ENCODE measurements at places on chromosomes 13 and 19.

DNA sequence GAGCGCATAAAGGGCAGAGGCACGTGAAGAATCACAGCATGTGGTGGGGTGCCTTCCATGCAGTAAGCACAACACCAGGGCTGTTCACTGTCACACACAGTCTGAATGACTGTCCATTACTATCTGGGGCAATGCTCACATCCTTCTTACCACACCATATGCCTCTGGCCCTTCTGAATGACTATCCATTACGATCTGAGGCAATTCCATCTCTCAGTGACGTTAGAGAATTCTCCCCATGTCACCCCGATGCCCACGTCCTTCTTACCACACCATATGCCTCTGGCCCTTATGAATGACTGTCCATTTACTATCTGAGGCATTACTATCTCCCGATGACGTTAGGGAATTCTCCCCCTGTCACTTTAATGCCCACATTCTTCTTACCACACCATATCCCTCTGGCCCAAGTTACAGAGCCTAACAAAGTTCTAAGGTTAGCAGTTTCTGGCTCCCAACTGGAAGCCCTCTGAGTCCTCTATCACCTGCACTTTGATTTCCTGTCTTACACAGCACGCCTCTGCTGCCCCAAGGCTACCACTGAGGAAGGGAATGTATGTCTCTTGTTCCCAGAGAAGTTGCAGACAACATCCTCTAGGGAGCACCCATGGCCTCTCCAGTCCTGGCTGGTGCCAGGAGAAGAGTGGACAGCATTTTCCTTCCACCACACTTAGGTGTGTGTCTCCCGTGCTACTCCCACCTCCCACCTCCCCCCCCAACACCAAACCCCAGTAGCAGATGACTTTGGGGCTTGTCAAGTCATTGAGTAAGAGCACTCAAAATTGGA lies 154.8 kb downstream of the COG6 start:
- DNase-seq = no peak

DNA sequence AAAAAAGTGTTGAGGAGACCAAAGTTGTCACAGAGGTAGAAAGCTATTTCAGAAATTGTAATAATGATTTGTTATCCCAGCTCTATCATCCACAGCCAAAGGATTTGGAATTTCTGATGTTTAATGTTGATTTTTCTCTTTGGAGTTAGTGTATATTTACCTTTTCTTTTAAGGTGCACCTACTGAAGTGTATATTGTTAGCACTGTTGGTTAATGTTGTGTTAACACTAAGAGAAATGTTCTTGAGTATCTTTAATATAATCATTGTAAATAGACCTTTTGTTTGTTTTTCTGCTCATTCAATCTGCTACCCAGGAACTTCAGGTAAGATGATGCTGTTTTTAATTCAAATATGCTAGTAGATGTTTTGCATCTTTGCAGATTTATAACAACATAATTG lies 57.5 kb downstream of the ZAR1L start:
- DNase-seq = no peak

- DNase-seq = no peak
These were observed 136.0 kb upstream of the USP29 start for GRCh38 chr19:56983804-56984203.

DNA sequence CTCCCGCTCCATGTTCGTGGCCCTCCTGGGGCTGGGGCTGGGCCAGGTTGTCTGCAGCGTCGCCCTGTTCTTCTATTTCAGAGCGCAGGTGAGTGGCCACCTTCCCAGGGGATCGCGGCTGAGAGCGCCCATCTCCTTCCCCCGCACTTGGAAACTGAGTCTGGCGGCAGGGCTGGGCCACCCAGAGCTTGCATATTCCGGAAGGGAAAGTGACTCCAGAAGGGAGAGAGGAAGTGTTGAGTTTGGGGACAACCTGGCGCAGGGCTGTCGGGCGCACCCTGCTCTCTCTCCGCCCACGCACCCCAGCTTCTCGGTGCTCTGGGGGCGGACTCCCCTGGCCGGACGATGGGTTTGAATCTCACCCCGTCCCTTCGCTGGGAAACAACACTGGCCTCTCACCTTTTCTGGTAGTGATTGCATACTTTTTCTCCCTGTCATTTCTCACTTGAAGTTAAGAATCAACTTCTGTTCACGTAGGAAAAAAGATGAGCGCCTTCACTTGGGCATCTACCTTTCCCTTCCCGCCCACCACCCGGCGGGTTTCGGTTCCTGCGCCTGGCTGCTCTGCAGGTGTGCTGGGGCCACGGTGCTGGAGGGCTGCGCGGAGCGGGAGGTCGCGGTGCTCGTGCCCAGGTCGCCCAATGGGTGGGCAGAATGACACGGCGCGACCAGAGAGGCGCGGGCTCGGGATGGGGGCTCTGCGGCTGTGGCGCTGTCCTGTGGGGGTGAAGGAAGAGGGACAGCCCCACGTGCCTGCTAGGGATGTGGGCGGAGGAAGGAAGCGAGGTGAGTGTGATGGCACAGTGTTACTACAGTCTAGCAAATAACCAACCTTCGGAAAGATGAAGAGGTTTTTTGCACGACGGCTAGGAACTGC lies 721 bp downstream of the TNFSF11 start:
- peak; percentile 49 for DNase-seq

- DNase-seq = no peak
These were observed 119.1 kb downstream of the IER2 start for GRCh38 chr19:13269348-13269747.

- DNase-seq = no peak
These were observed 1578.3 kb downstream of the OLFM4 start for GRCh38 chr13:54606944-54607343.

GRCh38 chr19:31372246-31372781 lies 23.1 kb upstream of the TSHZ3 start:
- DNase-seq = no peak

GRCh38 chr13:98144027-98144741 lies 1.3 kb downstream of the FARP1 start:
- DNase-seq = no peak

DNA sequence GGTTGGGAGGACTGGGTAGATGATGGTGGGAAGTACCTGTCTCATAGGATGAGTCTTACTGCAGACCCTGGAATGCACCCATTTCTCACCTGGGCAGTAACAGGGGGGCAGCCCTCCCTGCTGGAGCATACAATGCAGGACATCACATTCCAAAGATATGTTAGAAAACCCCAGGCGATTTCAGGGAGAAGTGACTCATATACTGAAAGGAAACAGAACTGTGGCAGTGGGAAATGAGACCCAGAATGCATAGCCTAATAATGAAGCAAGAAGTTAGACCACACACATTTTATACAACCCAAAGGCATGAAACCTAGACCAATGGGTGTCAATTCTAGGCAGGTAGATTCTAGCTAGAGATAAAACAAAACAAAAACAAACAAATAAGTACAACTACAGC lies 402.7 kb downstream of the IRS2 start:
- DNase-seq = no peak

GRCh38 chr19:10817291-10818038 lies 18.5 kb downstream of the TMED1 start:
- DNase-seq = no peak

- DNase-seq = no peak
These were observed 351.3 kb downstream of the DACH1 start for GRCh38 chr13:71515744-71516038.

- no peak for DNase-seq
These were observed 1498.8 kb downstream of the SLITRK5 start for GRCh38 chr13:89169951-89170350.

- no peak for DNase-seq
These were observed 15.1 kb downstream of the CC2D1A start for GRCh38 chr19:13920940-13921747.

DNA sequence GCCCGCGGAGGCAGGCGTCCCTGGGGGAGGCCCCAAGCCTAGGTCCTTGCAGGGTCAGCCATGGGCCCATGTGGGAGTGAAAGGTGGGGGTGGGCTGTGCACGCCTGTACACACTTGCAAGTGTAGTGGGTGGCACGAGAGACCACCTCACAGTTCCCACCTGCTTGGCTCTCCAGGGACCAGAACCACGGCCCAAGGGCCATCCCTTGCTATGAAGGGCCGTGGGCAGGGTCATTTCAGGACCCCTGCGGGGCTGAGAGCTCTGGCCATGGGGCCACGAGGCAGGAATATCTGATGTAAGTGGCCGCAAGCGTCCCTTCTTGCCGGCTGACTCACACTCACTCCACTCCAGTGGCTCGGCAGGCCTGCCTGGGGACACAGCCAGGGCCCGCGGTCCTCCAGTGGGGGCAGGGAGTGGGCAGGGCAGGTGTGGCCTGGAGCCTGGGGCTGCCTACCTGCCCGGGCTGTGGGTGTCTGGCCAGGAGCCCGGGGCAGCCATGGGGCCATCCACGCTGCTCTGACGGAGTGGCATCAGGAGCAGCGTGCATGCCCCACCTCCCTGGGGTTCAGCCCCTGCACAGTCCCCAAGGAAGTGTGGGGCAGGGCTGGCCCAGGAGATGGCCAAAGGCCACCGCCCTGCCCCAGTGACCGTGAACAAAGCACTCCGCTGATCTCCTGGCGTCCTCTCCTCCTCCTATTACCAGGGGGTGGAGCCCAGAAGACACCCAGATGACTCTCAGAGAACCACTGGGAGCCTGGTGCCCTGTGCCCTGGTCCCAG lies 8.6 kb upstream of the MKNK2 start:
- no peak for DNase-seq

GRCh38 chr19:45046355-45046754 lies 7.5 kb downstream of the CLASRP start:
- no peak for DNase-seq

DNA sequence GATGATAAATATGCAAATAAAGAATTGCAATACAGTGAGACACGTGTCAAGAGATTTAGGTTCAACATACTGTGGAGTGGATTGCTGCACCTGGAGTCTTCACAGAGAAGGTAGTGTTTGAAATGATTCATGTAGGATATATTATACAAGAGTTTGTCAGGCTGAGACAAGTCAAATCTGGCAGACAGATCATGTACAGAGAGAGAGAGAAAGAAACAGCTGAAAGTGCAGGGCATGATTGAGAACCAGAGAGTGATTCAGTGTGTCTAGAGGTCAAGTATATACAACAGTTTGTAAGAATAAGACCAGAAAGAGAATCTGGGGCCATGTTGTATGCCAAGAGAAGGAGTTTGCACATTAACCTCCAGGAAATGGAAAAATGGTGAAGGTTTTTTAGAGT lies 2.1 kb upstream of the VWA8 start:
- DNase-seq = no peak

GRCh38 chr13:19153782-19154450 lies 27.7 kb downstream of the TUBA3C start:
- no peak for DNase-seq

GRCh38 chr13:100652510-100652909 lies 22.1 kb downstream of the TMTC4 start:
- DNase-seq = no peak

GRCh38 chr13:92365904-92366303 lies 860.7 kb upstream of the GPC6 start:
- no peak for DNase-seq

DNA sequence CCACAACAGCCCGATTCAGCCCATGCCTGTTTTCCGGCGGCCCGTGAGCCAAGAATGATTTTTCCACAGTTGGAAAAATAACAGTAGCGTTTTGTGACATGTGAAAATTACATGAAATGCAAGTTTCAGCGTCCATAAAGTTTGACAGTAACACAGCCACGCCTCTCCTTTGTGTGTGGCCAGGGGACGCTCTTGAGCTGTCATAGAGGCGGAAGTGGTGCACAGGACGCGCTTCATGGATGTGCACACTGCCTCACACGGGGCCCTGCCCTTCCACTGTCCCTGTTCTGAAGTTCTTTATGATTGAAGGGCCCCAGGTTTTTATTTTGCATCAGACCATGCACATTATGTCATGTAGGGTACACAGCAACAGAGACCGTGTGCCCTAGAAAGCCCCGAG lies 12.4 kb upstream of the ELAVL1 start:
- DNase-seq = no peak

DNA sequence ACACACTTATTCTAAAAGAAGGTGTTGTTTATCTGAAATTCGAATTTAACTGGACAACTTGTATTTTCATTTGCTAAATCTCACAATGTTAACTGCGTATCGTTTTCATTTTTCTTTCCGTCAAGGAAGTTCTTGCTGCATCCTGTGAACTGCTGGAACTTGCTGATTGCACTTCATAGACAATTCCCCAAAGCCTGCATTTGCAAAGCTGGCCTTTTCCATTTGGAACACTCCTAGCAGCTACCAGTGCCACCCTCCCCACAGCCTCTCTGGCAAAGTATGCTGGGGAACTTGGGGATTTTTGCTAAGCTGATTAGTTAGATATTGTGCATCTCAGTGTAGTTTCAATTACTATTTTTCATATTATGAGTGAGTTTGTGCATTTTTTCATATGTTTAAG lies 20.4 kb upstream of the ARGLU1 start:
- no peak for DNase-seq

DNA sequence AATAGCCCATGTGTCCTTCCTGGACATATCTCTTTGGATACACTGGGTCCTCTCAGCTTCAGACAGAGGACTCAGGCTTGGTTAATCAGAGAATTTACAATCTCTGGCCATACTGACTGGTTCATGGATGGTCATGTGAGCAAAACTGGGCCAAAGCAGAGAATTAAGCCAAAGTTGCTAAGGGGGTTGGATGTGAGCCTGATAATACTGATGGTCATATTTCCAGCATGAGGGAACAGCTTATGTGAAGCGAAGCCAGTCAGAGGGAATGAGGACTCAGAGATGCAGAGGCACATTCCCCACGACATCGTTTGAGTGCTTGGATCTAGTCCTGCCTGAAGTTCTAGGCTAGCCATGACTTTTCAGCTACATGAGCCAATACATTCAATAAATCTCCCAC lies 22.0 kb upstream of the LRRC4B start:
- no peak for DNase-seq

- peak; percentile 49 for DNase-seq
These were observed 81.1 kb downstream of the ZNF429 start for GRCh38 chr19:21586311-21587116.

DNA sequence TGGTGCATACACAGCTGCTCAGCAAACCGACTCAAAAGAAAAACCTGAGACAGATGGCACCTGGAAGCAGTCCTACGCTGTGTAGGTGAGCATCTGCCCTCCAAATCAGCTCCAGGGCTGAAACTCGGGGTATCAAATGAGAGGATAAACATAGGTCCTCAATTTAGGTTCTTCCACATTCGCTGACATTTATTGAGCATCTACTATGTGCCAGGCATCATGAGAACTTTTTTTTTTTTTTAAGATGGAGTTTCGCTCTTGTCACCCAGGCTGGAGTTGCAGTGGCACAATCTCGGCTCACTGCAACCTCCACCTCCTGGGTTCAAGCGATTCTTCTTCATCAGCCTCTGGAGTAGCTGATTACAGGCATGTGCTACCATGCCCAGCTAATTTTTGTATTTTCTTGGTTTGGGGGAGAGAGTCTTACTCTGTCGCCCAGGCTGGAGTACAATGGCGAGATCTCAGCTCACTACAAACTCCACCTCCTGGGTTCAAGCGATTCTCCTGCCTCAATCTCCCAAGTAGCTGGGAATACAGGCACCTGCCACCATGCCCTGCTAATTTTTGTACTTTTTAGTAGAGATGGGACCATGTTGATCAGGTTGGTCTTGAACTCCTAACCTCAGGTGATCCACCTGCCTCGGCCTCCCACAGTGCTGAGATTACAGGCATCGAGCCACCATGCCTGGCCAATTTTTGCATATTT lies 13.4 kb downstream of the QPCTL start:
- no peak for DNase-seq

- DNase-seq = no peak
These were observed 120.8 kb downstream of the SOX1 start for GRCh38 chr13:112187527-112188297.

GRCh38 chr19:30228835-30229524 lies 143.2 kb upstream of the ZNF536 start:
- DNase-seq = peak; percentile 55
